ENCODE measurements at places on chromosomes 11 and 22. TPM values are rescaled to one million over a fixed set of nuclear protein-coding genes. Genes with fewer than 3 reads are reported as not detected.

POTEH gene
- not detected for total RNA-seq

IL17REL gene
- total RNA-seq = not detected

MCHR1 gene
- 0.13 TPM for total RNA-seq

SPA17 gene
- 15.3 TPM for total RNA-seq

SHANK2 gene
- total RNA-seq = 9.2 TPM

BATF2 gene
- 1.8 TPM for total RNA-seq

HTR3A gene
- not detected for total RNA-seq

OR51V1 gene
- not detected for total RNA-seq

MUC2 gene
- total RNA-seq = not detected

PLEKHB1 gene
- 0.26 TPM for total RNA-seq

NPTXR gene
- 4.4 TPM for total RNA-seq

MAPK8IP1 gene
- 27.8 TPM for total RNA-seq

OR2AG1 gene
- total RNA-seq = not detected

SCO2 gene
- 8.4 TPM for total RNA-seq

OR8D4 gene
- not detected for total RNA-seq

TOMT gene
- not detected for total RNA-seq

BRSK2 gene
- total RNA-seq = 3.0 TPM

GGTLC2 gene
- not detected for total RNA-seq

MYEOV gene
- total RNA-seq = 1.0 TPM

CCDC117 gene
- total RNA-seq = 21.5 TPM

CCDC157 gene
- total RNA-seq = 2.2 TPM

C11orf91 gene
- total RNA-seq = not detected

CD6 gene
- not detected for total RNA-seq

PRODH gene
- not detected for total RNA-seq

NPAS4 gene
- not detected for total RNA-seq

ANGPTL5 gene
- not detected for total RNA-seq

CASP5 gene
- total RNA-seq = not detected

SCGB1A1 gene
- total RNA-seq = not detected

MS4A6A gene
- total RNA-seq = not detected

ALDH3B1 gene
- total RNA-seq = 47.0 TPM

VWA5A gene
- total RNA-seq = 134 TPM

ST14 gene
- total RNA-seq = 0.32 TPM

MAJIN gene
- not detected for total RNA-seq

NEU3 gene
- total RNA-seq = 3.4 TPM

OR51F2 gene
- not detected for total RNA-seq

SCGB2A2 gene
- total RNA-seq = not detected

MN1 gene
- 4.0 TPM for total RNA-seq

ZNF215 gene
- 0.80 TPM for total RNA-seq

PTGDR2 gene
- total RNA-seq = 6.8 TPM

MEI1 gene
- not detected for total RNA-seq

DYNC2H1 gene
- 12.4 TPM for total RNA-seq

NAA40 gene
- 7.0 TPM for total RNA-seq

LYVE1 gene
- 2.3 TPM for total RNA-seq

TREH gene
- not detected for total RNA-seq

CLDN5 gene
- total RNA-seq = 11.2 TPM

ANO5 gene
- under 0.01 TPM for total RNA-seq

Measured in epithelial cell of alveolus of lung (primary cell).